ENCODE measurements at places on chromosomes 3 and 15.

GRCh38 chr3:142282503-142282902 lies 57.1 kb upstream of the GK5 start:
- no peak for DNase-seq

GRCh38 chr3:162015856-162016255 lies 519.2 kb downstream of the OTOL1 start:
- no peak for DNase-seq

- no peak for DNase-seq
These were observed 133.9 kb downstream of the EEFSEC start for GRCh38 chr3:128287216-128287615.

GRCh38 chr3:18190646-18191045 lies 234.5 kb downstream of the SATB1 start:
- DNase-seq: peak; percentile 10

DNA sequence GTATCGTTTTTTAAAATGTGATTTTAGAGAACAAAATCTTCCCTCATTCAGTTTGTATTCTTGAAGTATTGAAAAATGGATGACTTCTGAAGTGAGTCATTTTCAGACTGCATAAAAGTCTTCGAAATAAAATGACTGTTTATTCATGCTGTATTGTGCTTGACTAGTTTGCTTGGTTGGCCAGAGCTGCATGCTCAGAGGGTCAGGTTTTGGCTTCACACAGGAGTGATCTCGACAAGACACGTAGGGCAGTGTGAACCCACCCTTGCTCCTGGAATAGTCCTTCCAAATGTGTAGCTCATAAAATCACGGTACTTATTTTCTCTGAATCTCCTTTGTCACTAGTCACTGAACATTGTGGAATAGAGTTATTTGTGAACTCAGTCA lies 73.3 kb downstream of the FNDC3B start:
- DNase-seq: no peak

- no peak for DNase-seq
These were observed 36.0 kb downstream of the TIGIT start for GRCh38 chr3:114329823-114330222.

DNA sequence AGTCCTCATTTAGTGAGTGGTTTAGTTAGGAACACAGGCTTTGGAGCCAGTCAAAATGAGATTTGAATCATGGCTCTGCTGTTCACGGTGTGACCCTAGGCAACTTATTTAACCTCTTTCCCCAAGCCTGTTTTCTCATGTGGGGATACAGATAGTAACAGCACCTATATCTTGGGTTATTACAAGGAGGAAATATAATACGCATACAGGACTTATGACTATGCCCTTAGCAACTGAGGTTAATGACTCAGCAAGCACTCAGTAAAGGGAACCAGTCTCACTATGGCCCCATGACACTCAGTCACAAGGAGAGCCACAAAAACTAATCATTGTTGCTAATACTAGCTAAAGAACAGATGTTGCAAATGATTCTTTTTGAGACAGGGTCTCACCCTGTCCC lies 45.9 kb downstream of the SUMF1 start:
- DNase-seq: peak; percentile 80

- DNase-seq: no peak
These were observed 237.4 kb upstream of the TGFBR2 start for GRCh38 chr3:30368978-30369377.

DNA sequence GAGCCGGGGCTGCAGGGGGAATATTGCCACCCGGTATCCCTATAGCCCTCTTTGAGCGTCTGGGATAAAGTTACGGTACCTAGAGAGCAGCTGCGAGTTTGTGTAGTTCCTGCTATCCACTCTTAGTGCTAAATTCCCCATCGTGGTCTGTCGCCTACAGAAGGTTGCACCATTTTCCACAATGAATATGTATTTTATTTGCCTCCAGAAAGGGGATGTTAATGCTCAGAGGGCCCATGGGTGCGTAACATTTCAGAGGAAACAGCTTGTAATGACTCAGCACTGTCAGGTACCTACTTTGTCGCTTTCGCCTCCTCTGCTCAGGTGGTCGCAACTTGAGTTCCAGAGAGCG lies 1.1 kb downstream of the SLCO3A1 start:
- no peak for DNase-seq

GRCh38 chr15:78927077-78927790 lies 17.6 kb downstream of the CTSH start:
- DNase-seq: no peak

GRCh38 chr3:12175844-12176453 lies 17.2 kb upstream of the TIMP4 start:
- DNase-seq: peak; percentile 38

DNA sequence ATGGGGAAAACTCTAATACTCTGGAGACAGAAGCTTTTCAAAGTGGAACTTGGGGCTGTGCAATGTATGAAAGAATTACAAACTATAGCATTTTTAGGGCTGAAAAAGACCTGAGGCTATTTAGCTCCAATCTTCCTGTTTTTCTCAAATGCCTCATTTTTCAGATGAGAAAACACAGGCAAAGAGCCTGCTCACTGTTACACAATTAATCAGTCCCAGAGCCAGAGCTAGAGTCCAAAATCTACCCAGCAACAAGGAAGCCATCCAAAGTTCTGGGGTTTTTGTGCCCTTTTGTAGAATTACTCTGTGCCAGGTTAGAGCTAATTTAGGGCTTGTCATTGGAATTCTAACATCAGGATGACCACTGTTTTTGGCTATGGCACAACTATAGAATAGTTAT lies 45.5 kb downstream of the GPR149 start:
- no peak for DNase-seq

DNA sequence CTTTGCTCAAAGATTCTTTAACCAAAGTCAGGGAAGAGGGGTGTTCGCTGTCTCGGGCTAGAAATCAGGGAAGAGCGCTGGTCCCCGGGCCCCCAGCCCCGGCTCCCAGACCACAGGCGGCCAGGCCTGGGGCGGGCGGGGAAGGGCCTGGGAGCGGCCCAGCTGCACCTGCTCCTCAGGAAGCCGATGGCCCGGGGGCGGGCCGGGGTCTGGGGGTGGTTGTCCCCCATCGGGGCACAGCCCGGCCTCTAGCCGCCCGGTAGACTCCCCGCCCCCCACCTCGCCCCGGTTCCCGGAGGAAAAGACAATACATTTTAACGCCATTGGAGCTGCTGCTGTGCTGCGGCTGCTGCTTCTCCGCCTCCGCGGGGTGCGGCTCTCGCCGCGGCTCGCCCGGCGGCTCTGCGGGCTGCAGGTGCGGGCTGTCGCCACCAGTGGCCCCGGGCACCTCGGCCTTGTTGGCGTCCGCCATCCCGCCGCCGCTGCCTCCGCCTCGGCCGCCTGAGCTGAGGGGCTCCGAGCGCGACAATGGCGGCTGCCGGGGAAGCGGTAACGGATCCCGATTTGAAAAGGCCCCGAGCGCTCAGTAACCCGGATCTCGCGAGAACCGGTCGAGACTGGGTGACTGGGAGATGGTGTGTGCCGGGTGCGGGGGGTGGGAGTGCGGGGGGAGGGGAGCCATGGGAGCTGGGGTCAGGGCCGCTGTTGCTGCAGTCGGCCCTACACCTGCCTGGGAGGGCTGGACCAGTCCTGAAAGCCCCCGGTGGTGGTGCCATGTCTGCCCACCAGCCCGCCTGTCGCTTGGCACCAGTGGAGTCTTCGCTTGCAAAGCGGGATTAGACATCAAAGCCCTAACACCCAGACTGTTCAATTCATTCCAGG lies at the start of gene MYEF2:
TSS of gene MYEF2 (minus strand) at position 530 of the 882 bp plus-strand sequence. CDS start at position 472, 58 bp downstream.
- peak; percentile 70 for DNase-seq

GRCh38 chr15:57403017-57403416 lies 26.7 kb downstream of the CGNL1 start:
- DNase-seq: no peak

- DNase-seq: no peak
These were observed 670.0 kb downstream of the SI start for GRCh38 chr3:164408326-164408725.

GRCh38 chr3:165903885-165904630 lies 66.8 kb upstream of the BCHE start:
- DNase-seq: no peak

DNA sequence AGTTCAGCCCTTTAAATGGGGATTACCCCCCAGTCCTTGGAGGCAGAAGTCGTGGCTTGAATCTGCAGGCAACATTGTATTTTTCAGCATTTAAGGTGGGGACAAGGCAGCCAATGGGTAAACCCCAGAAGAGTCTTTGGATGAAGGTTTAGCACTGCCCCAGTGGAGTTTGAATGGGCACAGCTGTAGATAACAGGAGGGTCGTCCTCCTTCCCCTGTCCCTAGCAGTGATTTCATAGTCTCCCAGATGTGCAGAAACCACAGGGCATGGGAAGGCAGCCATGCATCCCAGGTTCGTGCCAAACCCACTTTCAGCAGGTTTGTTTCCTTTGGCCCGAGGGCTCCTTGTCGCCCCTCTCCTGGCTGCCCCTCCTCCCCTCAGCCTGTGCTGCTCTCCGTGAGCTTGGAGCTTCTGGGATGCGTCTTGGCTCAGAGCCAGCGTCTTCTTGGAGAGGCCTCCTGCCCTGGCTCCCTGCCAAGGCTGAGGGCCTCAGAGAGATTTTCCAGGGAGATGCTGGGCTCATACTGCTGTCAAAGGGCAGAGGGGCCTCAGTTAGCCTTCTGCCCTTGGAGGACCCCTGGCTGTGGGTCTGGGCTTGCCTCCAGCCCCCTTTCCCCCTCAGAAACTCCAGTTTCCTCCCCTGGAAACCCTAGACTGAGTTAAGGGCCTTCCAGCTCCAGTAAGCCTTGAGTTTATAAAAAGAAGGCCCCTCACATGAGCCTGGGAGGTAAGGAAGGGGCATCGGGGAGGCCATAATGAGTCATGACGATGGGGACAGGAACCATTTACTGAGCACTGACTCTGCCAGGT lies 48.9 kb upstream of the POLG start:
- no peak for DNase-seq

DNA sequence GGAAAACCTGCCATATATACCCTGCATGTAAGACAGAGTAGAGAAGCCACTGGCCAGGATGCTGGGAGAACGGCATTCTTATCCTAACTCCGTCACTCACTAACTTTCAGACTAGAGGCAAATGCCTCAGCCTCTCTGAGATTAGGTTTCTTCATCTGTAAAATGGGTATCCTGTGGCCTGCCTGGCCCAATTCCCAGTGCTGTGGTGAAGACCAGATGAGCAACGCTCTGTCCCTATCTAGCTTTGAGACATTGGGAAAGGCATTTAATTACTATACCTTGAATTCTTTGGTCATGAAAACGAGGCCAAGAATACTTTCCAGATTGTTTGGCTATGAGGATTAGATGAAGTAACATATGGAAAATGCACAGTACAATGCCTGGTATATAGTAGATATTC lies 35.9 kb downstream of the CEMIP start:
- no peak for DNase-seq

DNA sequence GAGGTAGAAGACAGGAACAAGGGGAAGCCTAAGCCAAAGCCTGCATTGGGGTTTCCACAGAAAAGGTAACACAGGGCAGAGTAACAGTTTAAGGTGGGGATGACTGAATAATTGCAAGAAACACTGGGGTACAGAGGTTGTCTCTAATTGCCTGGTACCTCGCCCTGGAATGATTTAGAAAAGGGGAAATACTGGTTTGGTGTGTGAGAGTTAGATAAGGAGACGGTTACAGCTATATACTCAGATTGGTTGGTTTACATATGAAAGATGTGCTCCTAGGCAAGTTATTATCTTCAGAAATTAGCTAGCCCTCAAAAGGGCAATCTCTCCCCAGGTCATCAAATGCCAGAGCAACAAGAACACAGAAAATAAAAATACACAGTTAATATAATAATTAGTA lies 58.8 kb downstream of the SMARCC1 start:
- DNase-seq: no peak

GRCh38 chr15:71515375-71516186 lies 294.8 kb upstream of the NR2E3 start:
- no peak for DNase-seq

GRCh38 chr15:68445351-68445750 lies 13.4 kb upstream of the ITGA11 start:
- DNase-seq: no peak

DNA sequence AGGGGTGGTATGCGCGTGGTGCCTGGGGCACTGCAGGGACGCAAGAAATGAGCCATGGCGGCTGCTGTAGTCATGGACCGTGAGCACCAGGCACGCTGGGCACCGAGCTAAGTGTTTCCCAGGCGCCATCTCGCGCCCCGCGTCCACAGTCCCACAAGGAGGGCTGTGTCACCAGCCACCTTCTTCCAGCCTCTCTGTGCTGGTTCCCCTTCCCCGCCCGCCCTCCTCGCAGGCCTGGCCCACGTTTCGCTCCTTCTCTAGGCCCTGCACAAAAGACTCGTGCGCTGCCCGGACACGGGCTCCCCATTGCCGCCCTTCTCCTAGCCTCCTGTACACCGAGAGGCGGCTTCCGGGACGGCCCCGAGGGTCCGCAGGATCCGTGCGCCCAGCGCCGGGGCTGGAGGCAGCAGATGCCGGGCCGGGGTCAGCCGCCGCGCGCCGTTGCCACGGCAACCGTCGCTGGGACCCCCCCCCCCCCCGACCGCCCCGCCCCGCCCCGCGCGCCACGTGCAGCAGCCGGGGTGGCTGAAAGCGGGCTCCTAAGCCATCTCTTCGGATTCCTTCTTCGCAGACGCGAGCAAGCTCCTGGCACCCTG lies 113.4 kb downstream of the SRGAP3 start:
- no peak for DNase-seq

- no peak for DNase-seq
These were observed 189.4 kb downstream of the MFSD1 start for GRCh38 chr3:158991146-158991705.

DNA sequence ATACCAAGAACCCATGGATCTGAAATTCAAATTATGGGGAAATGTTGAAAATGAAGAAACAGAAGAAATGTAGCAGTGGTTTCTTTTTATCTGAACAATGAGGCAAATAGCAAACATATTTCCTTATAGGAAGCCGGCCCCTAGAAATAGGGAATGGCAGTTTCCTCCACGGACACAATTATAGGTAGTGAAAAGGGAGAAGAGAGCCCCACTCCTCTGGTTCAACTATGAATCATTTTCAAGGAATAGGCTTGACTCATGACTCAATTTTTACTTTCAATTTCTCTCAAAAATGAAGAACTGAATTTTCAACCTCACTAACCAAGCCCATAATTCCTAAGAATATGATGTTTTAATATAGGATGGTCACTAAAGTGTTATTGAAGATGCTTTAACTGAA lies 243.1 kb downstream of the MECOM start:
- no peak for DNase-seq

DNA sequence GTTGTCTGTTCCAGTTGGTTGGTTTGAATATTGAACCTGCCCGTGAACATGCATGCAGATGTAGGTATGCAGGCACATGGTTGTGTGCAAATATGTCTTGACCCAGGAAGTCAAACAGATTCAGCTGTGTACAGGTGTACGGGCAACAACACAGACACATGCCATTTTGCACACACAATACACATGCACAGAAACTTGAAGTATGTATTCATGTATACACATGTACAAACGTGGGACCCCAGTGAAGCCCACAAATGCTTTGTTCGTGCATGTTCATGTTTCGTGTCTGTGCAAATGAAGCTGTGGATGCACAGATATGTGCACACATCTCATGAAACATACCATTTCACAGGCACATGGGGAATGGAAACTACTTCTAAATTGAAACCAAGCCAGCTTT lies 30.7 kb downstream of the IDH3A start:
- DNase-seq: no peak

GRCh38 chr3:98721776-98722175 lies 41.4 kb upstream of the ST3GAL6 start:
- no peak for DNase-seq

- peak; percentile 60 for DNase-seq
These were observed 432.5 kb downstream of the MFSD1 start for GRCh38 chr3:159234306-159234705.

GRCh38 chr15:37221671-37222145 lies 121.4 kb upstream of the MEIS2 start:
- DNase-seq: no peak
